ENCODE measurements at places on chromosomes 12 and 14.

GRCh38 chr14:51962711-51963110, 26.6 kb upstream of the RTRAF start:
- no peak for DNase-seq

DNA sequence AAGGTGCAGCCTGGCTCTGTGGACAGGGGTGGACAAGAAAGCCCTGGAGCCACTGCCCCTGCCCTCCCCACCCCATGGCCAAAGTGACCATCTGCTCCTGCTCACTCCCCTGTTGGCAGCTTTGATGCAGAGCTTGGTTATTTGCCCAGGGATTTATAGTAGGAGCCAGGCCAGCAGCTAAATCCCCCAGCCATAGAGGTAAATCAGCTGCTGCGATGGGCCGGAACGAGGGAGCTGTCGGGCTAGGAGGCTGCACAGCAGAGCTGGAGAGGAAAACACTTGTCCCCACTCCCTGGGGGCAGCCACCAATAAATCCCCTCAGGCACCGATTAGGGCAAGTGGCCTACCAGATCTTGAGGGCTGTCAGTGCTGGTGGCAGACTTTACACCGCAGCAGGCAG, 26.0 kb downstream of the SMUG1 start:
- DNase-seq = no peak

DNA sequence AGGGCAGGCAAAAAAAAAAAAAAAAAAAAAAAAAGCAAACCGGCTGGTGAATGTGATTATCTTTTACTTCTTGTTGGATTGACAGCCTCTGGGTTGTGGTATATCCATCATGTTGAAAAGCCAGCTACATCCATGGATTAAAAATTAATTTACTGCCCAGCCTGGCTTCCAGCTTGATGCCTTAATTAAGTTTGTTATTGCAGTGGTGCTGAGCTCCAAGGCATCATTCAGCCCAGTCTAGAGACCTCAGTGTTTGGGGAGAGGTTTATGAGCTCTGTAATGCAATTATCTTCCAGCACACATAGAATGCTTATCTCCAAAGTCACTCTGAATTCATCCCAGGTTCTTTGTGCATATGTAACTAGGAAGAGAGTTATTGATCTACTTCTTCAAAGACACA, 114.8 kb downstream of the RIMBP2 start:
- no peak for DNase-seq

DNA sequence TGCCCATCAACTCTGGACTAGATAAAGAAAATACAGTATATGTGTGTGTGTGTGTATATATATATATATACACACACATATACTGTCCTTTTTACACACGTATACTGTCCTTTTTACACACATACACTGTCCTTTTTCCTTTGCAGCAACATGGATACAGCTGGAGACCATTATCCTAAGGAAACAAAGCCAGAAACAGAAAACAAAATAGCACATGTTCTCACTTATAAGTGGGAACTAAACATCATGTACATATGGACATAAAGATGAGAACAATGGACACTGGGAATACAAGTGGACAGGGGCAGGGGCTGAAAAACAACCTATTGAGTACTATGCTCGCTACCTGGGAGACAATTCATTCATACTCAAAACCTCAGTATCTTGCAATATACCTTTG, 23.7 kb downstream of the VDR start:
- DNase-seq = no peak

DNA sequence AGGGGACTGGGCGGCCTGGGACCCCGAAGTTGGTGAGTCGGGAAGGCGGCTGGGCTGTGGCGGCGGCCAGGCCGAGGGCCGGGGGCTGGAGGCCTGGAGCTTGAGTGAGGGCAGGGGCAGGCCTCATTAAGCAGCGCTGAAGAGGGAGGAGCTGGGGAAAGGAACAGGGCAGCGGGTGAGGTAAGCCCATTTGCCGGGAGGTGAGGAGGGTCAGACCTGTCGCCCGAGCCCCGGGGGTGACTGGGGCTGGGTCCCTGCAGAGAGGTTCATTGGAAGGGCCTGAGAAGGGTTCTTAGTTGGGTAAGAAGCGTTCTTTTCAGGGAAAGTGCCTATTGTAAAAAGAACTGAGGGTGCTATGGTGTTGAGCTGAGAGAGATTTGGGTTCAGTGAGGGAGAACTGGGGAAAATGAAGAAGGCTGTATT, 441 bp downstream of the RAB5B start:
- peak; percentile 54 for DNase-seq

- no peak for DNase-seq
Observed at GRCh38 chr12:89943463-89943862, 234.8 kb upstream of the ATP2B1 start.

DNA sequence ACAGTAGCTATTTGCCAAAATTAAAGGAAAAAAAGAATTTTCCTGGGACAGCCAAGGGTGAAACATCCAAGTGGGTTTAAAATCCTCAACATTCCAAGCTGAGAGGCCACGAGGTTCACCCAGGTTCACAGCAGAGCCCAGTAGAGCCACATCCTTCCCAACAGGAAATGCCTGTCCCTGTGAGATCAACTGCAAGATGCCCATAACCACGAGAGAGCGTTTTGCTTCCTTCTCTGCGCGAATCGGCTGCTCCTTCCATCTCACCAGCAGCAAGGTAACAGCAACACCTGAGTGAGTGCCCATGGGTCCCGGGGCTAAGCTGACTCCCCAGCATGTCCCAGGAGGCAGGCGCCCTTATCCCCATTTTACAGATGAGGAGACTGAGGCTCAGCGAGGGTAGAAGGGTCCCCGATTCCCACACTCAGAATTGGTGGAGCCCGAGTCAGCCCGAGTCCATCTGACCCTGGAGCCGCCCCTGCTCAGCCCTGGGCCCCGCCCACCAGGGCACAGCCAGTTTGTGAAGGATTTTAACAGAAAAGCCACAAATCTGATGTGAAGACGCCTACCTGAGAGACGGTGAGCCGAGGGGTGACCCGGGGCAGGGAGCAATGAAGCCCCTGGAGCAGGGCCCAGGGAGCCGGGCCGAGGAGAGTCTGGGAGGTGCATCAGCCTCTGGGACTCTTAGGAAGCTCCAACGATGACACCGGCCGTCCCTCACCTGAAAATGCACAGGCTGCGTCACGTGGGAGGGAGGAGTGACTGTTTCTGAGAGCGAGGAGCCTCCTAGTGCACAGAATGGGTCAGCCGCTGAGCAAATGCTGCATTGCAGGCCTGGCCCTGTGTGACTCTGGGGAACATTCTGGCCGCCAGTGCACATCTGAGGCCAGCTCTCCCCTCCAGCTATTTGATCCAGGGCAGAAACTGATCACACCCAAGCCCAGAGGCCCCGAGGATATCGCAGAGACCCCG, 236.9 kb upstream of the SFSWAP start:
- DNase-seq = peak; percentile 51

Measured in WTC11 (cell line).